ENCODE measurements at places on chromosomes 4 and X.

DNA sequence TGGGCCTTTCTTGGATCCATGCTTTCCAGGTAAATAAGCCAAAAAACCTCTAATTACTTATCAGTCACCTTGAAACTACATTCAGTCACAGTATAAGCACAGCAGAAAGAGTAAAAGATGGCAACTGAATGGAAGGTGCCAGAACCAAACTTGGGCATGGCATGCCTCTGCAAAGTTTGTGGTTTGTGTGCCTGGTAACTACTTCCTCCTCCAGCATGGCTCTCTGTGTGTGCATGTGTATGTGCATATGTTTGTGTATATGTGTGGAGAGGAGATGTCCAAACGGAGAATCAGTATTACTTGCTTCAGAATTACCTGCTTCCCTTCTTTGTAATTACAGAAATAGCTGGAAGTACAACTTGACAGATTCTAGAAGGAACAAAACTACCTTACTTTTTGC is 67.5 kb downstream of the AGTR2 start:
- no peak for DNase-seq

DNA sequence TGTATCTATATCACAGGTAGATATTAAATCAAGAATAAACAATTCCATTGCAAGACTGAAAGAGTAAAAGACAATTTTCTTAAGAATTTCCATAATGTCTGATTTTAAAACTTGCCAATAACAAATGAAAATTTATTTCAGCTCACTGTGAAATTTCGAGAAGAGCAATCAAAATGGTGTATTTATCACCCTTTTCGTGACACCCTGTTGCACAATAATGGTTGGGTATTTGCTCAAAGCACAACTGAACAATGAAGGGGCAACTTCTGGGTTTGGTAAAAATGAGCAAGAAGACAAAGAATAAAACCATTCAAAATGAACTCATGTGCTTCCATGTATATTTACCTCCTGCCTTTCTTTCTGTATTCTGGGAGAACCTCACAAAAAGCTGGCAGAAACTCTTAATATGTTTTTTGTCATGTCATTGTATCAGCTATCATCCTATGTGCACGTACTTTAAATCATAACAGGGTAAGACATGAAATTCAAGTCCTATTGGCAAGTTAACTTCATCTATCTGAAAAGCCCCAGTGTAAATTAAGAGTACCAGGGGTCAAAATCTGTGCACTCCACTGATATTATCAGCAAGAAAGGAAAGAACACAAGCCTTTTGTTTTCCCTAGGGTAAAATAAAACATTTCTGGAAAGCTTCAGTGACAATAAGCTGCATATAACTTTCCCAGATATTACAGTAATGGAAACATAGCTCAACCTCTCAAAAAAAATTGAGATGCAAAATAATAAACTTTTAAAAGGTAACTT is 126.9 kb upstream of the CBR4 start:
- no peak for DNase-seq

GRCh38 chr4:61395754-61396153 is 195.6 kb downstream of the ADGRL3 start:
- DNase-seq, result no peak

GRCh38 chrX:20224814-20225487 is 41.8 kb downstream of the RPS6KA3 start:
- no peak for DNase-seq
